ENCODE measurements at places on chromosomes 1 and 21. TPM values are rescaled to one million over a fixed set of nuclear protein-coding genes. Genes with fewer than 3 reads are reported as not detected.

The STUM gene
- 38.2 TPM for total RNA-seq

The LCE2C gene
- not detected for total RNA-seq

The RSPH1 gene
- total RNA-seq = 0.94 TPM

The RCAN1 gene
- total RNA-seq = 71.7 TPM

The ATP1A4 gene
- total RNA-seq = 0.31 TPM

The MARK1 gene
- 95.8 TPM for total RNA-seq

The TSPAN2 gene
- 28.2 TPM for total RNA-seq

The VHLL gene
- total RNA-seq = 1.3 TPM

The TTC24 gene
- not detected for total RNA-seq

The SLC1A7 gene
- not detected for total RNA-seq

The TMEM82 gene
- total RNA-seq = not detected

The KRTAP12-1 gene
- total RNA-seq = not detected

The SPRR2B gene
- total RNA-seq = not detected

The AGO4 gene
- 122 TPM for total RNA-seq

The FCRL6 gene
- not detected for total RNA-seq

The MCOLN3 gene
- not detected for total RNA-seq

The FCRL3 gene
- total RNA-seq = not detected

The LAMB3 gene
- 1.3 TPM for total RNA-seq

The AADACL3 gene
- total RNA-seq = not detected

The COL6A1 gene
- 56.7 TPM for total RNA-seq

The IGSF21 gene
- 66.0 TPM for total RNA-seq

The HES3 gene
- total RNA-seq = not detected

The KLF18 gene
- total RNA-seq = not detected

The IL19 gene
- not detected for total RNA-seq

The FAM151A gene
- total RNA-seq = not detected

The MT1HL1 gene
- not detected for total RNA-seq

The GBP6 gene
- 0.31 TPM for total RNA-seq

The CD55 gene
- total RNA-seq = 4.7 TPM

The CR2 gene
- total RNA-seq = not detected

The KCNT2 gene
- 49.8 TPM for total RNA-seq

The KRTAP19-1 gene
- not detected for total RNA-seq

The TRIM63 gene
- not detected for total RNA-seq

The KCND3 gene
- total RNA-seq = 17.5 TPM

The OR11L1 gene
- total RNA-seq = not detected

The CLDN19 gene
- total RNA-seq = not detected

The RNASEL gene
- total RNA-seq = 3.4 TPM

The TNFRSF4 gene
- total RNA-seq = not detected

All from parietal lobe (tissue), 2 donors.